ENCODE measurements at places on chromosomes 12 and 14. TPM values are rescaled to one million over a fixed set of nuclear protein-coding genes. Genes with fewer than 3 reads are reported as not detected.

DNA sequence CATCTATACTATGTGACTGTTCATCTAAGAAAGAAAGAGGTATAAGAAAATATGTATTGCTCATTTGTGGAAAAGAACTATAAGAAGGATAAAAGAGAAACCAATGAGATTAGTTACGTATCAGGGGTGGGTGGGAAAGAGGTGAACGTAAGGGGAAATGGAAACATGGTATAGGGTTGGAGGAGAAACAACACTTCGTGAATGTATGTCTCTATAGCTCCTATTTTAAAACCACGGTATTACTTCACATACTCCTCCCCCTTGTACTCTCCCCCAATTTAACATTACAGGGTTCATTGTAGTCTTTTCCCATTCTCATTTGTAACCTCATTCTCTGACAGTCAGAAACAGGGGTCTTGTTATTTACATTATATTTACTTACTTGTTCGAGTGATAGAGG lies 120.4 kb downstream of the FOXG1 start:
- no peak for DNase-seq

GRCh38 chr12:103686026-103686425 lies 99.0 kb downstream of the STAB2 start:
- no peak for DNase-seq

DNA sequence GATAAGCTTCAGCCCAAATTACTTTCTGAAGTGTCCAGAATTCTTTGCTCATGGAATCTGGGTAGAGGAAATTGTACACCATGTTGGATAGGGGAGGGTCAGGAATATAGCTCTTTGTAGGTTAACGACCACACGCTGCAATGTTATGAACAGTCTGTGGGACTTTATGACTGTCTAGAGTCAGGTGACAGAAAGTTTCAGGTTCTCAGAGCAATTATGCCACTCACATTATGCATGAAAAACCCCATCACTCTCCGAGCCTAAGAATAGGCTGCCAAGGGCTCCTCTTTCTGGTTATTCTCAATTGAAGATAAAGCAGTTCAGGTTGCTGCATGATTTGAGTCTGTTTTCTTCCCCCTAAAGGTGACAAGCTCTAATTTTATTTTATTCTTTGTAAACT lies 430.9 kb downstream of the ATP23 start:
- DNase-seq, result no peak

- DNase-seq, result no peak
These were observed 7.6 kb downstream of the NR4A1 start for GRCh38 chr12:52058631-52059361.

- no peak for DNase-seq
These were observed 68.6 kb downstream of the RFLNA start for GRCh38 chr12:124363353-124363965.

Gene TAS2R30
- 9.7 TPM for total RNA-seq

Gene RPL36AL
- total RNA-seq, result 192 TPM
